ENCODE measurements at places on chromosomes 1 and 21. TPM values are rescaled to one million over a fixed set of nuclear protein-coding genes. Genes with fewer than 3 reads are reported as not detected.

GRCh38 chr1:8914466-8914865, 31.2 kb upstream of the CA6 start:
- no peak for DNase-seq

DNA sequence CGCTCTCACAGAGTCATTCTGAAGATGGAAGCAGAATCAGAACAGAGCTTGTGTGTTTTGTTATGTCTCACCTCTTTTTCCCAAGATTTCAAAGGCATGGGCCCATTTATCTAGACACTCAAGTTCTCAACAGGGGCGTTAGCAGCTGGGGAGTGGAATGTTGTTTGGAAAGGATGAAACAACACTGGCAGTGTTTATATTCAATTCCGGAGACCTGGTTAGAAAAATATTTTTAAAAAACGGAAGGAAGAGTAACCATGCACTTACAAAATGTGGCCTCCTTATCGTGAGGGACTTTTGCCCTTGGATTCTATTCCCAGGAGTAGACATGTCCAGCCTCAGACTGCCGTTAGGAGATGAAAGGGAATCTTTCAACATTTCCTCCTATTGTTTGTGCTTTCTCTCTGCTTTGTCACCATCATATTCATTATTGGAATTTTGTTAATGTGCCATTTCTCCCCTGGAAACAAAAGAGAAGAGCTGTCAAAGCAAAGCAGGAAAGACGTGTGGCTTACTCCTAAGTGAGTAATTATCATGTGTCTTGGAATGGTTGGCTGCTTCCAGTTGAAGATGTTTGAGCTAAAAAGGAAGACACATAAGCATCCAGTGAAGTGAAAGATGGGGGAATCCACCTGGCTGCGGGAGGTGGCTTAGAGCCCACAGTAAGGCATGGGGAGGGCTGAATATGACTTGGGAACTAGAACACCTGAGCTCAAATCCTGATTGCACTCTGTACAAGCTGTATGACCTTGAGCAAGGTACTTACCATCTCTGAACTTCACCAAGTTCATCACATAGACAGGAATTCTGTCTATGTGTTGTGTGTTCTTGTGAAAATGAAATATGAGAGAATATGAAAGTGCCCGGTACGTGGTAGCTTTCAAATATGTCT, 71.7 kb upstream of the JUN start:
- peak; percentile 75 for DNase-seq

DNA sequence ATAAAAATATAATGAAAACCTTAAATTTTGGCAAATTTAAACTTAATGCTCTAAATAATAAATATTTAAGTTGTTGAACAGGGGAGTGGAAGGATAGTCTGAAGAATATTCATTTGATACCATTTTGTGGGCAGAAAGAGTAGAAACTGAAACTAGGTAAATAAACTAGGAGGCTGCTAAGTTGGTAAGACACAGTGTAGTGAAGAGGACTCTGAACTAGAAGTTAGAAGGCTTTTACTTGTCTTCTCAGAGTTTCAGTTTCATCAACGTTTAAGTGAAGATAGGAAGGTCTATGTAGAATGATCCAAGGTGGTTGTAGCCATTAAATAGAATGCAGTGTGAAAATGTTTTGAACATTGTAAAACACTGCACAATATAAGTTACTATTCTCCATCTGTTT, 516.9 kb downstream of the AMY1C start:
- DNase-seq, result no peak

DNA sequence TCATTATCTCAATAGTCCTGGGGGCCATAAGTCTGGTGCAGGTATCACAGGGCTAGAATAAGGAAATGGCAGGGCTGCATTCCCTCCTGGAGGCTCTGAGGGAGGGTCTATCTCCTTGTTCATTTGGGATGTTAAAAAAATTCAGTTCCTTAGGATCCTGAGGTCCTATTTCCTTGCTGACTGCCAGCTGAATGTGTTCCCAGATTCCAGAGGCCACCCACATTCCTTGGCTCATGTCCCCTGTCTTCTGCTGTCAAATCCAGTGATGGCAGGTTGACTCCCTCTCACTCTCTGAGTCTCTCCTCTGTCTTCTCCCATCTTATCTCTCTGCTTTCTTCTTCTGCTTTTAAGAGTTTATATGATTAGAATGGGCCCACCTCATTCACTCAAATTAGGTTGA, 400.6 kb downstream of the PTPRU start:
- DNase-seq, result no peak

GRCh38 chr1:166947398-166948043, 27.8 kb downstream of the ILDR2 start:
- DNase-seq, result no peak

- no peak for DNase-seq
Observed at GRCh38 chr21:35244514-35244913, 195.4 kb upstream of the RUNX1 start.

GRCh38 chr1:94068999-94069918, 51.7 kb downstream of the ABCA4 start:
- peak; percentile 26 for DNase-seq

- peak; percentile 91 for DNase-seq
Observed at GRCh38 chr1:248906009-248906752, at the start of gene PGBD2. Gene PGBD2 (plus strand): TSS chr1:248906235. CDS start chr1:248913863, 7,628 bp downstream.

DNA sequence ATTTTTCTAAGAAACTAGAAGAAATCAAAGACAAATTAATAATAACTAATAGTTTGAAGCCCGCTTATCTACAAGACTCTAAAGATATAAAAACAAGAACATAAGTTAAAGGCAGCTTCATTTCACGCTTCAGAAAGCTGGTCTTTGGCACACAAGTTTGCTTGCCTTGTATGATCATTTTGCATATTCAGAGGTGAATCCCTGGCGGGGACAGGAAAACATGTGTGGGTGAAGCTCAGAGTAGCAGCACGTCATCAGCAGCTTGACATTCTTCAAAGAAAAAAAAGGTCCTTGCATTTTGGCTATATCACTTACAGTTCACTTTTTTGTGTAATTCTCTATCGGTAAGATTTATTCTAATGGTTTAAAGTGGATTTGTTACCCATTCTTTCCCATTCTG, 1911.8 kb downstream of the MRPL39 start:
- no peak for DNase-seq

DNA sequence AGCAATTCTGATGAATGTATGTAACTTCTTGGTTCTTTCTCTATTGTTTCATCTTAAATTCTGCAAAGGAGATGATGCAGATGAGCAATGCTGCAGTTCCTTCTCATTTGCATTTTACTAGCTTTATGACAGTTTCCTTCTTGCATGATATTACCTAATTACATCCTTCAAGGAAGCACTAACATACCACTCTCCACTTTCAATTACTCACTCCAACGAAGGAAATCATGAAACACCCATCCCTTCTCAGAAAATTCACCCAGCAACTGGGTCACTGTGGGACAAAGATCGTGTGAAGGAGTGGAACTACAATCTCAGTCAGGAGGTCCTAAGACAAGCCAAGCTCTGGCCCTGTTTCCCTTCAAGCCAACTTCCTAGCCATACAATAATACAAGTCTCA, 142.3 kb downstream of the CHD1L start:
- no peak for DNase-seq

GRCh38 chr1:160743266-160743665, 4.2 kb downstream of the SLAMF7 start:
- no peak for DNase-seq

GRCh38 chr1:177200290-177200689, 29.5 kb downstream of the BRINP2 start:
- no peak for DNase-seq

- DNase-seq, result no peak
Observed at GRCh38 chr1:20110679-20111078, 8.7 kb downstream of the PLA2G2D start.

- DNase-seq, result no peak
Observed at GRCh38 chr1:56360021-56360420, 219.3 kb downstream of the PLPP3 start.

- no peak for DNase-seq
Observed at GRCh38 chr1:71587961-71588360, 507.1 kb upstream of the ZRANB2 start.

- DNase-seq, result no peak
Observed at GRCh38 chr1:205417870-205418635, 3.8 kb downstream of the LEMD1 start.

- no peak for DNase-seq
Observed at GRCh38 chr1:234538930-234539649, 60.1 kb upstream of the TARBP1 start.

DNA sequence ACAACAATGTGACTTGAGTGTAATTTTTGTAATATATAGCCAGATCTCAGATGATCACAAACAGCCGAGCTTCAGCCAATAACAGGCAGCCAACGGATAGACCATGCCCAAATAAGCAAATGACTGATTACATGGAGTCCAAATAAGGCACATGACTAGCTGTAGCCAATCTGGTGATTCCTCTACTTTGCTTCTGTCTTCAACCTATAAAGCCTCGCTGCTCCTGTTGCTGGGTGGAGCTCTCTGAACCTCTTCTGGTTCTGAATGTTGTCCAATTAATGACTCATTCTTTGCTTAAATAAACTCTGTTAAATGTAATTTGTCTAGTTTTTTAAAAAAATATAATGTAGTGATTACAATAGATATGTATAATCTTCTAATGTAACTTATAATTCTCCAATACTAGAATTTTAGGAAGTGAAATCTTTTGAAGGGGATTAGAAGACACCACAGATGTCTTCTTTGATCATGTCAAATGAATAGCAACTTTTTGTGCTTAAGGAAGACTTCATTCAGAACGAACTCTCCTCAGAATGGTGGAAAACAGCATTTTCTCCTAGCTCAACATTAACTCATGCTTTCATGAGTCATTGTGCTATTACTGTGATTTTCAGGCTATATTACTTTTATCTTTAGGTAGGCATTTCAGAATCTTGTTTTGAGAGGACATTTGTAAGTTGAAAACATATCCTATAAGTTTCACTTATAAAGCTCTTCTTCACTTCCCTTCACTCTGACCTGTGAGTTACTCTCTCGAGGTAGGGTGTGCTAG, 857.8 kb upstream of the B3GALT2 start:
- DNase-seq, result no peak

DNA sequence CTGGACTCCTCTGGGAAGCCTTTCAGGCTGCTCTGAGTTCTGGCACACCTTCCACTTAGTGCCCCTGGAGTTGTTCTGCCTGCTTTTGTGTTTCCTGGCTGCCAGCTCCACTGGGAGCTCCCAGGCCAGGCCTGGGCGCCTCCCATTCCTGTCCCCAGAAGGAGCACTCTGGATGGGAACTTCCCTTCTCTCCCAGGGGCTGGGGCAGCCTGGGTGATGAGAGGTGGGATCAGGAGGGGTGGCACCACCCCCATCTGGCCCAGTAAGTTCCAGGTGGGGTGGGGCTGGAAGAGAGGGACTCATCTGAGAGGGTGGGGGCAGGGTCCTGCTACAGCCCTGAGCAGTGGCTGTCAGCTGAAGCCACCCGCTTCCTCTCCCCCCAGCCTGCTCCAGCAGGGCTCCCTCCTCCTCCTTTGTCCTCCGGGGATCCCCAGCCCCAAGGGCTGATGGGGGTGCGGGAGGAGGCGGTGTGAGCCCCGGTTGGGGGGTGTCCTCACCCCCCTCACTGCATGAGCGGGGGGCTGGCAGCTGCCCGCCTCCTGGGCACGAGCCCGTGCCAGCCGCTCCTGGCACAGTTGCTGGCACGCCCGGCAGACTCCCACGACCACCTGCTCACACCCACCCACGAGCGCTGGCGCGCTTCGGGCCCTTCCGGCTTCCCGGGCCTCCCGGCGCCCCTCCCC, 4.7 kb downstream of the FOXO6 start:
- DNase-seq, result no peak

DNA sequence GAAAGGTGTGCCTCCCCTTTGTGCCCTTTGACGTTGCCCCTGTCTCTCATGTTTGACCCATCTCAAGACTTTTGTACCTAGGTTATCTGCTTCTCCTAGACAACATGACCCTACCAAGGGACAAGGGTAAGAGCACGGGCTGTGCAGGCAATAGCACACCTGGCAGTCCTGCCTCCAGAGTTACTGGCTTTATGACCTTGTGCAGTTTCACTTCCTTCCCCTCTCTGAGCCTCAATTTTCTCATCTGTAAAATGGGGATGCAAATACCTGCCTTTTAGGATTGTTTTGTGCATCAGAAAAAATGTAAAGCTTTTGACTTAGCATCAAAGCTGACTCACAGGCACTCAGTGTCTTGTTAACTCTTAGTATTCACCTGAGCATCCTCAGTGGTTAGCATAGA, 36.4 kb downstream of the ELK4 start:
- no peak for DNase-seq

DNA sequence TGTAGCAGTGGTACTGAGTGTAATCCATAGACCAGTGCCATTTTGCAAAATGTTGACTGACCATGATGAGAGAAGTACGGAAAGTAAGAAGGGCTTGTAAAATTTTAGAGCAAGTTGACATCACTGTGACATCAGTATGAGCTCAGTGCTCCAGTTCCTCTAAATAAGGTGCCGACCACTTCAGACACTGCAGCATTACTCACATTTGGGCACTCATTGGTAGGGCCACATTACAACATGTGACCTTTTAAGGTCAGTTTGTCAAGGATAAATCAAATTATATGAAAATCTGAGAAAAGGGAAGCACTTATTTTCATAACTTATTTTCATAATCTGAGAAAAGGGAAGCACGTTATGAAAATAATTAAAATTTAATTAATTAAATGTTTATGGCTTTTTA, 128.0 kb upstream of the ERG start:
- no peak for DNase-seq

DNA sequence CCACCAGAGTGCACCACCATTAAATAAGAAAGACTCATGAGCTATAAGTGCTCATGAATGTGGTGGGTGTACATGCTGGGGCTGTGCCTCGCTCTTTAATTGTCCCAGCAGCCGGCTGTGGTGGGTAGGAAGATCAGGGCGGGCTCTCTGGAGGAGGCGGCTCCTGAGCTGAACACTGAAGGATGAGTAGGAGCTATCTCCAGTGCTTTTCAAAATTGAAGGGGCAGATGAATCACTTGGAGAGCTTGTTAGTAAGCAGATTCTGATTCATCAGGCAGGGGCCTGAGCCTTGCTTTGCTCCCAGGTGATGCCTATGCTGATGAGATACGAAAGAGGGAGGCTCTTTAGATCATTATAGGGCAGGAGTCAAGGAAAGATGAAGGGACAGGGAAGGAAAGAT, 54.1 kb downstream of the ETS2 start:
- no peak for DNase-seq

- no peak for DNase-seq
Observed at GRCh38 chr1:243851765-243852164, 1.7 kb upstream of the AKT3 start.

DNA sequence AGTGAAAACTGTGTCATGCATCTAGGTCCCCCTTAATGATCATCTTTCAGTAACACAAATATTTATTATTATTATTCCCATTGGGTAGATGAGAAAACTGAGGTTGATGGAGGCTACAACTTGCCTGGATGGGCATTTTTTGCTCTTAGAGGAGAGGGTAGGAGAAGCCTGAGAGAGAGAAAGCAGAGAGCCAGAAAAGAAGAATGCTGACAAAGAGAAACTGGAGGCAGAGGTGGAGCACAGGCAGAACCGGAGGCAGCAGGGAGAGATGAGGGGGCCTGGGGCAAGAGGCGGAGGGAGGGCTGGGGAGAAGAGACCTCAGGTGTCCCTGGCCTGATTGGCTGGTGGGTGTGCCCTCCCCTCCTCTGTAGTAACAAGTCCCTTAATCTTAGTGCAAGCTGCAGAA, 4.1 kb downstream of the BLACAT1 start:
- no peak for DNase-seq

GRCh38 chr1:55631509-55631908, 416.3 kb upstream of the USP24 start:
- DNase-seq, result no peak

GRCh38 chr1:43421976-43422750, 31.6 kb downstream of the HYI start:
- no peak for DNase-seq

Gene PLEKHA6
- 36.3 TPM for total RNA-seq

Gene SLFNL1
- not detected for total RNA-seq

Gene CEPT1
- total RNA-seq, result 15.1 TPM

Gene YOD1
- 2.9 TPM for total RNA-seq

Gene GJC2
- total RNA-seq, result not detected

Gene KCNK1
- total RNA-seq, result 36.3 TPM

Gene FCER1G
- total RNA-seq, result not detected
